Smooth muscle cell of the pulmonary artery (primary cell): ENCODE measurements at places on chromosomes 5 and 9. TPM values are rescaled to one million over a fixed set of nuclear protein-coding genes. Genes with fewer than 3 reads are reported as not detected.

The SPATA24 gene
- total RNA-seq: 4.8 and 5.7 TPM in 2 replicates

The SLC46A2 gene
- total RNA-seq: not detected in 2 replicates

The JMY gene
- 16.5 and 18.2 TPM in 2 replicates for total RNA-seq

The NIPBL gene
- total RNA-seq: 24.2 and 31.7 TPM in 2 replicates

The OGN gene
- 12.8 and 24.7 TPM in 2 replicates for total RNA-seq

The ZNF622 gene
- 34.8 and 36.6 TPM in 2 replicates for total RNA-seq

The VAV2 gene
- total RNA-seq: 26.5 and 28.2 TPM in 2 replicates

The AGXT2 gene
- not detected in 2 replicates for total RNA-seq

The NOTCH1 gene
- 34.2 and 36.9 TPM in 2 replicates for total RNA-seq

The ZDHHC11 gene
- 2.9 and 10.4 TPM in 2 replicates for total RNA-seq

The SFXN1 gene
- 175 and 177 TPM in 2 replicates for total RNA-seq

The RAB3C gene
- not detected in 2 replicates for total RNA-seq

The SLC9A3 gene
- 0.78 and 0.86 TPM in 2 replicates for total RNA-seq

The ADAMTS16 gene
- not detected in 2 replicates for total RNA-seq

The IFNA6 gene
- total RNA-seq: not detected in 2 replicates

The FOXD4 gene
- total RNA-seq: 0.13 and 0.17 TPM in 2 replicates

The TMOD1 gene
- 0.69 and 1.1 TPM in 2 replicates for total RNA-seq

The CER1 gene
- not detected in 2 replicates for total RNA-seq

The GCNT4 gene
- total RNA-seq: 1.8 and 5.0 TPM in 2 replicates

The MYMK gene
- not detected in 2 replicates for total RNA-seq
